AG09319 (cell line): ENCODE measurements at places on chromosomes 16 and 17.
A peak's percentile ranks its signal among the peaks of the same experiment; 100 is the strongest.

DNA sequence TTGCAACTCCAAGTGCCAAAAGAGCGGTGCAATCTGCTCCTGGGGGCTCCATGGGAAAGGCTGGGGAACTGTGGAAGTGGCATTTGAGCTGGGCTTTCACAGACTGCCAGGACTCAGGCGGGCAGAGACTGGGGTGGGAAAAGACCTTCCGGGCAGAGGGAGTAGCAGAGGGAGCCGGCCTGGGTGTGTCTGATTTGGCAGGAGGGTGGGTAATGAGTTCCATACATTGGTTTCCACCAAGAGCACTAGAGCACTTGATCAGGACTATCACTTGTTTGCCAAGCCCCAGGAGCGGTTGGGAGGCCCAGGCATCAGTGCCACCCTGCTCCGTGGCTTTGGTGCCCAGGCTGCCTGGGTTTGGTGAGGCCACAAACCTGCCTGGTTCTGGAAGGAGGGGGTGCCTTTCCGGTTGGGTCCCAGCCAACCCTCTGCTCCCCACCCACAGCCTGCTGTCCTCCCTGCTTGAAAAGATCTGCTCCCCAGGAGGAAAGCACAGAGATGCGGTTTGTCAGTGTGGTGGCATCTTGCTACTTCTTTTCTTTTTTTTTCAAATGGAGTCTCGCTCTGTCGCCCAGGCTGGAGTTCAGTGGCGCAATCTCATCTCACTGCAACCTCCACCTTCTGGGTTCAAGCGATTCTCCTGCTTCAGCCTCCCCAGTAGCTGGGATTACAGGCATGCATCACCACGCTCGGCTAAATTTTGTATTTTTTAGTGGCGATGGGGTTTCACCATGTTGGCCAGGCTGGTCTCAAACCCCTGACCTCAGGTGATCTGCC, 3.5 kb upstream of the TRIM47 start:
- DNase-seq = no peak

GRCh38 chr17:40316571-40317344, 7.8 kb downstream of the RARA start:
- no peak for DNase-seq

- no peak for DNase-seq
Measured at GRCh38 chr16:8310816-8311215, 279.5 kb downstream of the TMEM114 start.

GRCh38 chr17:17144916-17145665, 61.0 kb downstream of the PLD6 start:
- no peak for DNase-seq

GRCh38 chr16:54418903-54419302, 132.3 kb upstream of the IRX3 start:
- DNase-seq = no peak

GRCh38 chr17:19270704-19271611, 33.8 kb downstream of the EPN2 start:
- no peak for DNase-seq

- DNase-seq = no peak
Measured at GRCh38 chr17:61221597-61222471, 177.8 kb upstream of the TBX2 start.

GRCh38 chr17:61587242-61587641, 3.8 kb downstream of the NACA2 start:
- no peak for DNase-seq

DNA sequence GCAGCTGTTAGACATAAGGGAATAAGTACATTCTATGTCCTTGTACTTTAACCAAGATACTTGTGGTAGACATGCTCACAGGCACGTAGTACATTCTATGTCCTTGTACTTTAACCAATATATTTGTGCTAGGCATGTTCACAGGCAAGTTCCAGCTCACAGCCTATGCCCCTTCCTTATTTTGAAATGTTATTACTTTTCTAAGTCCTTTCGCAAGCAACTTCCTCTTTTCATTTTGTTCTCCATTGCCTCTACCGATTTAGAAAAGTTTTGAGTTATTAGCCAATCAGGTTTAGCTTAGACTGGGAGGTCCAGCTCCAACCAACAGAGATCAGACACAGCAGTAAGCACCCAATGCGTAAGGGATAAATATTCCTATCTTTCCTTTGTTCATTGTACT, 60.1 kb upstream of the NUDT7 start:
- DNase-seq = no peak

- no peak for DNase-seq
Measured at GRCh38 chr17:51442088-51442865, 181.9 kb downstream of the UTP18 start.

DNA sequence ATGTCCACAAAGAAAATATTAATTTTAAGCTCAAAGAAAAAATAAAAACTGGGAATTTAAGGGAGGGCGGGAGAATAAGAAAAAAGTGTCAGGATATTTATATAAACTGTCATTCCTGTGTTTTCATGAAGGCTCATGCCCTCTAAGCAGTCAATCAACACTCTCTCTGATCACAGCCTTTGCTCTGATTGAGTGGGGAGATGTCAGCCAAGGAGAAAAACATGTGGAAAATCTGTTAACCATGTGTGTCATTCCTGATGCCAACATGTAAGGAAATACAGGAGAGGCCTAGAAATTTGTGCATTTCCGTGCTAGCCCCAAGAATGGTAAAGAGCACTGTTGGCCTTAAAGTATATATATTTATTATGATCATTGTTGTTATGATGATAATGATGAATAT, 137.9 kb upstream of the IRX5 start:
- DNase-seq = no peak

DNA sequence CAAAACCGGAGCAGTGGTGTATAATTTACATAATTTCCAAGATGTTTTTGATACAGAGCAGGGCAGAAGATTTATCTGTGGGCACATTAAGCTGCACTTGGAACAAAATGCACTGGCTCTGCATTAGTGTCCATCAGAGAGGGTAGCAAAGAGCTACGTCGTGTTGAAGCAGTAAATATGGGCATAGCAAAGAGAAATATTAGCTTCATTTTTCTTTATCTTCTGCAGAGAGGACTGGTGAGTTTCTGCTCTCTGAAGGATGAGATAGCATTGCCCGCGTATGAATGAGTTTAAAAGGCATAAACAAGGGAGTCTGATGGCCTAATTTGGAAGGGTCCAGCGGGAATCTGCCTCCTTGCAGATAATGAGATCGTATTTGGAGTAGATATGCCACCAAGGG, 227.8 kb upstream of the CDH11 start:
- DNase-seq = no peak

GRCh38 chr17:62775876-62776275, 32.2 kb downstream of the MARCHF10 start:
- DNase-seq = no peak

DNA sequence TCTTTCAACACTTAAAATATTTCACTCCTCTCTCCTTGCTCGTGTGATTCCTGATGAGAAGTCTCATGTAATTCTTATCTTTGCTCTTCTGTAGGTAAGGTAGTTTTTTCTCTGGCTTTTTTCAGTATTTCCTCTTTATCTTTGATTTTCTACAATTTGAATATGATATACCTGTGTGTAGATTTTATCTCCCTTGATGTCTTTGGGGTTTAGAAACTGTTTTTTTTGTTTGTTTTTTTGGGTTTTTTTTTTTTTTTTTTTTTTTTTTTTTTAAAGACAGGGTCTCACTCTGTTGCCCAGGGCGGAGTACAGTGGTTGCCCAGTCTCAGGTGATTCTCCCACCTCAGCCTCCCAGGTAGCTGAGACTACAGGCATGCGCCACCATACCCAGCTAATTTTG, 26.6 kb downstream of the MOSMO start:
- no peak for DNase-seq

GRCh38 chr16:2874032-2874911, 8.7 kb upstream of the FLYWCH2 start:
- no peak for DNase-seq

DNA sequence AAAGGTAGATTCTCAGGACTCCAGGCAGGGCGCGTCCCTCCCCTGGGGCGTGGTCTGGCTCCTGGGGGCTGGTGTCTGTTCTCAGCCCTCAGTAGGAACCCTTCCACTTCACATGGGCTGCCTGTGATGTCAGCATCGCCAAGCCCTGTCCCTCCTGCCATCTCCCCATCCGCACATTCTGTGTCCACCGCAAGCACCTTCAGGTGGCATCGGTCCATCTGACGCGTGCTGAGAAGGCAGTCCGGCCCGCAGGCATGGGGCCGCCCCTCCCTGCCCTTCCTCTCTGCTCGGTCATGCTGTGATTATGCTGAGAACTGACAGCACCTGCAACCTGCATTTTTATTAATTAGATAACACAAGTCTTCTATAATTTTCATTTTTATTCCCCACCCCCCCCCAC, 12.7 kb upstream of the DNAH17 start:
- DNase-seq = no peak

DNA sequence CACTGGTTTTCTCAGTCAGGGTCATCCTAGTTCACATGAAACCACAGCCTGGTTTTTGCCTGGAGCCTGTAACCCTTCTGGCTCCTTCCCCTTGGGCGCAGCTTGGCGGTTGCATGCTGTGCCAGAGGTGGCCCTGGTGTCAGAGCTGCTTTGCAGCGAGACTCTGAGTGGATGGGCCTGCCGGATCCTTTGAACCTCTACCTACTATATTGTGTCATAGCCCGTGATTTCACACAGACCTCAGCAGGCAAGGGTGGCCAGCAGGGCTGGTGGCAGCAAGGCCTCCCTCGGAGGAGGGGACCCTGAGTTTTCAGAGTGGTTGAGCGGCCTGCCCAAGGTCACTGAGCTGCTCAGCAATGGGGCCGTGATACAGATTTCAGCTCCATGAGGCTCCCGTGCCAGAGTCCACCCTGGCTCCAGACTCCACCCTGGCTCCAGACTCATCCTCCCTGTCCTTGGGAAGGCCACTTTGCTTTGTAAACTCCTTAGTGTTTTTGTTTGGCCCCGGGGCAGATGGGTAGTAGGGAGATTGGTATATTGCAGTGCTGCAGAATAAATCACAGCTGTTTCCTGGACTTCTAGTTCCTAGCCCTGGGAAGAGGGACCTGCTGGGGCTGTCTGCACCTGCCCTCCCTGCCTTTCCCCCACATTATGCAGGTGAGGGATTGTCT, 9.7 kb downstream of the MPRIP start:
- no peak for DNase-seq

- no peak for DNase-seq
Measured at GRCh38 chr17:65495122-65496055, 66.1 kb downstream of the AXIN2 start.

DNA sequence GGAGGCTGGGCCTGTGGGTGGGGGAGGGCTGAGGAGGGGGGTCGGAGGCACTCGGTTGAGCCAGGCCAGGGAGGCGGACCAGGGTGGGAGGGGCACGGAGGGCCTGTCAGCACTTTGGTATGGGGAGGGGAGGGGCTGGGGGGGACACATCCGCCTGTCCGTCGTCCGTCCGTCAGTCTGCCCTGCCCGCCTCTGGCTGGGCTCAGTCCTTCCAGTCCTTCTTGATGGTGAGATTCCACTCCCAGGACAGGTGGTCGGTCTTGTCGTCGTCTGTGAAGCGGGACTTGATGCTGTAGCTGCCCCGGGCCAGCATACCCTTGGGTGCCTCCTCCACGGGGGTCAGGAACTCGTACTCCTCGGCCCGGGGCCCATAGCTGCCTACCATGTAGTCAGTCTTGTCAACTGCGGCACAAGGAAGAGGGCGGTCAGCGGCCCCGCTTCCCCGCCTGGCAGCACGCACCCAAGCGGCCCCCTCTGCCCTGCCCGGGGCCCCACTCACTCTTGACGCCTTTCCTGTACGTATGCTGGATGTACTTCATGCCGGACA, 2.4 kb downstream of the ARHGDIA start:
- peak; percentile 76 for DNase-seq

GRCh38 chr16:8855972-8856371, 12.8 kb downstream of the CARHSP1 start:
- DNase-seq = no peak

- no peak for DNase-seq
Measured at GRCh38 chr17:36597226-36597625, 4.2 kb upstream of the MRM1 start.

DNA sequence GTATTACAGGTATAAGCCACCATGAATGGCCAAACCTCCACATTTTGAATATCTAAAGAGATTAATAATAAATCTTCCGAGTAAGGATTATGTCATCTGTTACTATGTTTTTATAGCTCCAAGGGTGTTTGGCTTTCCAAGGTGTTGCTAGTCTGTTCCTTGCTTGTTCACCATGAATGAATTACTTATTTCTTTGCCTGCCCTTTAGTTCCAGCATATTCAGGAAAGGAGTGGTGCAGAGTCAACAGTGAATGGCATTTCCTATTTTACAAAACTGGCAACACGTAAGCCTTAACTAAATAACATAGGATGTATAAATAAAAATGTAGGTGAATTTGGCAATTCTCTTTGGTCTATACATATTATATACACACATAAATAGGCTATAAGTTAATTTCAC, 70.3 kb downstream of the MYO1D start:
- no peak for DNase-seq

DNA sequence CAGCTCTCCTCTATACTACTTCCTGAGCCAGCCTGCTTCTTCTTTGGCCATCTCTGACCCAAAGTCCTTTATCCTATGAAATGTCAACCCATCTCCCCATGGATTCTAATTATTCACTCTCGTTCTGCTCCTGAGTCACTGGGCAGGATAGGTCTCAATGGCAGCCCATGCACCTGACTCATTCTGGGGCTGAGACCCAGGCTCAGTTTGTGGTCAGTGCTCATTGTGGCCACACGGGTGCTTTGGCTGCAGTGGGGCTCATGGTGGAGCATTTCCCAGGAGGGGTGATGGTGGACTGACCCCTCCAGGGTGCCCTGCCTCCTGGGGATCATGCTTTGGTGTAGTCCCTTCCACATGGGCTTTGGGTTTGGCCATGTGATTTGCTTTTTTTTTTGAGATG, 154.8 kb upstream of the WSCD1 start:
- DNase-seq = no peak

- DNase-seq = no peak
Measured at GRCh38 chr16:56984639-56985038, 4.7 kb upstream of the NLRC5 start.

DNA sequence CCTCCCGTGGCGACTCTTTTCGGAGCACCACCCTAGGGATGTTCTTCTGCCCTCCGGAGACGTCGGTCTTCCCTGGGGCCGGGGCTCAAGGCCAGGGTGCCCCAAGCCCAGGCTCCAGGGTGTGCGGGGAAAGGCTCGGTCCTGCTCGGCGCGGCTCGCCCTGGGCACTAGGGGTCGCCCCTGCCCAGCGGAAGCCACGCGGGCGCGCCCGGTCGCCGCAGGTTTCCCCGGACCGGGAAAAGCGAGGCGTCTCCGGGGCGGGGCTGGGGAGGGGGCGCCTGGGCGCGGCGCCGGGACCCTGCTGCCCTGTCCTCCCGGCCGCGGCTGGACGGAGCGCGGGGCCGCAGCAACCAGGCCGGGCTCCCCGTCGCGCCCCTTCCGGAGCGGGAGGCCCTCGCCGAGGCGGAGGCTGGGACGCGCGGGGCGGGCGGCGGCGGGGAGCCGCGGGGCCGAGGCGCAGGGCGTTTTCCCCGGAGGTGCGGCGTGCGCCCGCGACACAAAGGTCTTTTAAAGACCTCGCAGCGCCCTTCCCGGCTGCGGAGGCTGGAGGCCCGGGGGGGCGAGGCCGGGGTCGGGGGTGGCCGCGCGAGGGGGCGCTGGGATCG, 76.4 kb downstream of the MRC2 start:
- DNase-seq = no peak
